ENCODE measurements at places on chromosomes 2 and 18.

- DNase-seq, result no peak
These were observed 19.8 kb downstream of the CMPK2 start for GRCh38 chr2:6845903-6846302.

GRCh38 chr18:62585274-62586150, 62.7 kb downstream of the ZCCHC2 start:
- no peak for DNase-seq

GRCh38 chr18:5103693-5104092, 93.4 kb downstream of the AKAIN1 start:
- DNase-seq, result no peak

DNA sequence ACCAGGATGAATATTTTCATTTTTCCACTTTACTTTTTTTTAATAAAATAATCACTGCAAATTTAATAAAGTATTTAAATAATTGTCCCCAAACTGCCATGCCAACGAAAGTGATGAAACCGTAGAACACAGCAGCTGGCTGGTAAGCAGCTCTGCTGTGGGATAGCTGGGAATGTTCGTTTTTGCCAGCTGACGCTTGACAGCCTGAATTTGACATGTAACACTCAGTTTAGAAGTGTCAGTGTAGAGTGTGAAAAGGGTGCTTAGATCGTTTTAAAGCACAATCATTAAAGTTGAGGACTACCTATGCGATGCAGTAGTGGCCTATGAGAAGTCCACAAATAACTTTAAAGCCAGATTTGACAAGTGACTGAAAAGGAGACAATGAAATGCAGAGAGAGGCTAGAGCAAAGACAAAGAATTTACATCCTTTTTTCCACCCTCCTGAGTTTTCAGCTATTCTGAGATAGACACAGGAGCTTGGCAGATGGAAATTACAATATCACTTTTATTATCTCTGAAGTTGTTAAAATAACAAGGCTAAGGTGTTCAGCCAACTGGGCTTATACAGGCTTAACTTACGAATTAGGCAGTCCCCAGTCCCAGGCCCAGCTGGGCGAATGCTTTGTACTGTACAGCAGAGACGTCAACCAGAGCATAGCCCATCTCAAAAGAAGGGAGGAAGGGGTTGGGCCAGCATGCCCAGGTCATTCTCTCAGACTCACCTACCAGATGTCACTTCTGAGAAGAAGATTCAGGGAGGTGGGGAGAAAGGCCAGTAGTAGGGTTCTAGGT, 31.9 kb upstream of the SLC1A4 start:
- no peak for DNase-seq

GRCh38 chr2:102437122-102437521, 14.2 kb downstream of the IL18RAP start:
- DNase-seq, result no peak

GRCh38 chr2:213740453-213740852, 456.2 kb downstream of the SPAG16 start:
- no peak for DNase-seq

DNA sequence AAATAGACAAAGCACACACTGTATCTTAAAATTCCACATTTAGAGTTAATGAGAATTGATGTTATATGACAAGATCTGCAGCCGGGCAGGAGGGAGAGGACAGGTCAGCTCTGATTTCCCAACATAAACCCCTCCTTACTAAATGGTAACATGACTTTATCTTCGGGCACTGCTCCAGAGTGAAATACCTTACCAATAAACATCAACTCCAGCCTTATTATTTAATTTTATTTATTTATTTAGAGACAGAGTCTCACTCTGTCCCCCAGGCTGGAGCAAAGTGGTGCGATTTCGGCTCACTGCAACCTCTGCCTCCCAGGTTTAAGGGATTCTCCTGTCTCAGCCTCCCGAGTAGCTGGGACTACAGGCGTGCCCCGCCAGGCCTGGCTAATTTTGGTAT, 1.7 kb downstream of the CYB5A start:
- DNase-seq, result no peak

GRCh38 chr18:10247021-10247741, 207.3 kb upstream of the APCDD1 start:
- no peak for DNase-seq

DNA sequence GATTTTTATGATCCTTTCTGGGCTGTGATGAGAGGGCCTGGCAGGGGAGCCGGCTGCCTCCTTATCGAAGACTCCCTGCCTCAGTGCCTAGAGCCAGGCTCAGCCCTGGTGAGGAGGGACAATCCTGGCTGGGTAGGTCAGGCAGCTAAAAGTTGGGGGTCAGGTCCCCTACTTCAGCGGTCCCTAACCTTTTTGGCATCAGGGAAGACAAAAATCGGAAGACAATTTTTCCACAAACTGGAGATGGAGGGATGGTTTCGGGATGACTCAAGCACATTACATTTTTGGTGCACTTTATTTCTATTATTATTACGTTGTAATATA, 53.1 kb downstream of the HS1BP3 start:
- no peak for DNase-seq

GRCh38 chr2:237931205-237931721, 35.6 kb upstream of the UBE2F start:
- no peak for DNase-seq

DNA sequence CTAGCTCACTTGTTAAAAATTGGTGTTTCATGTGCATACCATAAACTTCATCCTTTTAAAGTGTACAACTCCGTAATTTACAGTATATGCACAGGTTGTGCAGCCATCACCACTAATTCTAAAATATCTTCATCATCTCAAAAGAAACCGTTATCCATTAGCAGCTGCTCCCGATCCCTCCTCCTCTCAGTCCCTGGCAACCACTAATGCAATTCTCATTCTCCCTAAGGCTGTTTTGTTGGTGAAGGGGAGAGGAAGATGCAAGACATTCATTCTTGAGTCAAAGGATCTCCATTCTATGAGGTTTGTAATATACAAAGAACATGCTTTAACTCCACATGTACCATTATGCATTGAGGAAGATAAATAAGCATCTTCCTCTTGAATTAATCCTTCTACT, 48.6 kb downstream of the RNU4ATAC start:
- DNase-seq, result peak; percentile 89

GRCh38 chr2:216879727-216880508, 20.1 kb upstream of the TNP1 start:
- DNase-seq, result no peak

GRCh38 chr18:7094427-7094826, 23.2 kb downstream of the LAMA1 start:
- DNase-seq, result no peak

- DNase-seq, result peak; percentile 52
These were observed 18.6 kb upstream of the PEX13 start for GRCh38 chr2:60998628-60999545.

DNA sequence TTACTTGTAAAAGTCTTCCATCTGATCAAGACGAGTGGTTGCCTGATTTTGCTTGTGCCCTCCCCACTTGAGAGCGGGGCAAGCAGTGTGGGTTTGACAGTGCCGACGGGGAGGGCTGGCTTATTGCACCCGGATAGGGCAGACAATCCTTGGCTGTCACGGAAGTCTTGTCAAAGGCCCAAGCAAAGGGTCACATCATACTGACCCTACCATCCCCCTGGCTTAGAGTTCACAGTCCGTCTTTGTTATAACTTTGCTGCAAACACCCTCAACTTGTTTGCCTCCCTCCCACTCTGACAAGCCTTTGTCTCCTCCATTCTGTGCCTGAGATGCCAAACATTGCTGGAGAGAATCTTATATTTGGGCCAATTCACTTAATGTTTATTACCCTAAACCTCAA, 165.9 kb upstream of the MSH6 start:
- peak; percentile 19 for DNase-seq

GRCh38 chr2:85523062-85523902, 15.7 kb upstream of the MAT2A start:
- DNase-seq, result no peak

DNA sequence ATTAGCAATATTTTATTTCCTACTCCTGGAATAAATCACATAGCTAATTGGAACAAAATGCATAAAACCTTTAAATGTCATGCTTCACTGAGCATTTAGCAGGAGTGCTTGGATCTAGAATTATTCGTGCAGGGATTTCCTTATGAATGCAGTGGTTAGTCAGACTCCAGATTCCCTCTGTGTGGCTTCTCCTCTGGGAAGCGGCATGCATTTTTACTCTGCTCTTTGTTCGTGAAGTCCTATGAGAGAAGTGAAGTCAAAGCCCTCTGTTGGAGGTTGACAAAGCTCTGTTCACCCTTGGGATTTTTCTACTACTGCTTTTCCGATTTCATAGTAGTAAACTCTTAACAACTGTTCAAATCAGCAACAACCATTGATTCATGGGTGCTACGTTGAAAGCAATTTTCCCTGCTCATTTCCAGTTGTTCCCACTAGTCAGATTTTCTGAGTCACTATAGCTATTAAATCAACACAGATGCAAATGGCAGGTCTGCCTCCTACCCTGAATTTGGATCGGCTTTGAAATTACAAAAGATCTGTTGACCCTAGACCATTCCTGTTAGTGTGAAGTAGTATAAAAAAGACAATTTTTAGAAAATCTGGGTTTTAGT, 461.7 kb downstream of the STK39 start:
- peak; percentile 33 for DNase-seq

GRCh38 chr2:225600444-225600843, 200.9 kb downstream of the NYAP2 start:
- no peak for DNase-seq

DNA sequence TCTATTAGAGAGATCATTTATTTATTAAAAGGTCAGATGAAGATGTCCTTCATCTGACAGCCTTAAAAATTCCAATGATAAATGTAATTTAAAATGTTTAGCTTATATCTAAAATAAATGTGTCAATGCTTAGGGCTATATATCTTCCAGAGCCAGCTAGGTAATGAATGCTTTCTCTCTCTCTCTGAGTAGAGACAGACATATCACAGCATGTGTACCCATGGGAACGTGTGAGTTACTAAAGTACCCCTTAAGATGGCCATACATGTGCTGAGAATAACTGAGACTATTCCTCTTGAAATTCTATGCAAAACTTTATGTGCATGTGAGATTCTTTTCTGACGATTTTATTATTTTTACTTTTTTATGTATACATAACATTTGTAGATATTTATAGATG, 420.9 kb upstream of the ST6GAL2 start:
- no peak for DNase-seq

GRCh38 chr2:232400256-232401015, 6.2 kb upstream of the ALPG start:
- no peak for DNase-seq

GRCh38 chr2:164485541-164485940, 135.7 kb downstream of the GRB14 start:
- peak; percentile 46 for DNase-seq

DNA sequence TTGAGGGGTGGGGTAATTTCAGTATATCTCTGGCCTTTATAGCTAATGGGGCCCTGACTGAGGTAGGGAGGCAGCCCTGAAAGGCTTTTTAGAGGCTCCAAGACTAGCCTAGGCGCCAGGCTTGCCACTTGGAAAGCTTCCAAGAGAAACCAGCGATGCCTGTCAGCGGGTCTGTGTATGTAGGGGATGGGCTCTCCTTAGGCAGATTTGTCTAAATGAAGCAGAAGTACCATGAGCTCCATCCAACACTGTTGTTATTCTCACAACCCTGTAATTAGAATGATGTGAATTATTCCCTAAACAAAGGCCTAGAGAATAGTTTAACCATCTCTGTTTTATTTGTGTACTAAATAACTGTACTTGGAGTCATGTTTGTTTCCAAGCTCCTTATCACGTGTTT, 138.1 kb downstream of the B3GNT2 start:
- DNase-seq, result no peak

DNA sequence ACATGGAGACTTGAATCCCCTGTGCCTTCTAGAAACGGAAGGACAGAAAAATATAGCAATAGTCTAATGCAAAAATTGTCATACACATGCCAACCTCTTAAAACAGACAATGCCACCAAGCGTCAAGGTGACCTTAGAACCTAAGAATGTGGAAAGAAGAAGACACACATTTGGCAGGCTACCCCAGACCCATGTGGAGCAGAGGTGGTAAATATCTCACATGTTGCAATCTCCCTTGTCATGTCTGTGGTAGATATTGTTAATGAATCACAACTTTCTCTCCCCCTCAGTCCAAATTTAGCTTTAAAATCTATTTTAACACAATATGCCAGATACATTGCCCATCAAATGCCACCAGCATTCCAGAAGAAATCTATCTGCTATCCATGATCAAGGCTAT, 137.4 kb downstream of the HNMT start:
- DNase-seq, result no peak

- DNase-seq, result no peak
These were observed 47.1 kb downstream of the KCMF1 start for GRCh38 chr2:85018049-85018447.

- DNase-seq, result peak; percentile 28
These were observed 69.5 kb upstream of the PSMD14 start for GRCh38 chr2:161238560-161239325.

GRCh38 chr2:16005816-16006536, 65.6 kb downstream of the MYCN start:
- DNase-seq, result peak; percentile 82

DNA sequence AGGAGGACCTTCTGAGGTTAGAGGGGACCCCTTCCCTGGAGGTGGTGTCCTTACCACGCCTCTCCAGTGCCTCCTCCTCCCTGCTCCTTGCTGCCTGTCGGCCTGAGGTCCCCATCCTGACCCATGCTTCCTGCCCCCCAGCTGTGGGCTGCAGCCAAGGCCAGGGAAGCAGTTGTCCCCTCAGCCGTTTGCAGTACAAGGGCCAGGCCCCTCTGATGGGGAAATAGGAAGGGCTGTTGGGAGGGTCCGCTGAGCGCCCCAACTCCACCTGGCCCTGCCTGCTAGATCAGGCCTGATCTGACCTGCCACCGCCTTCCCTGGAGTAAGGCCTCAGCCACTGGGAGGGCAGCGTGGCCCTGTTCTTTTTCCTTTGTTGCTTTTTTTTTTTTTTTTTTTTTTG, 219.8 kb downstream of the KLHL29 start:
- DNase-seq, result no peak

GRCh38 chr2:224523626-224524577, 61.3 kb downstream of the CUL3 start:
- DNase-seq, result no peak

- no peak for DNase-seq
These were observed 139.2 kb downstream of the INHBB start for GRCh38 chr2:120485096-120485495.

DNA sequence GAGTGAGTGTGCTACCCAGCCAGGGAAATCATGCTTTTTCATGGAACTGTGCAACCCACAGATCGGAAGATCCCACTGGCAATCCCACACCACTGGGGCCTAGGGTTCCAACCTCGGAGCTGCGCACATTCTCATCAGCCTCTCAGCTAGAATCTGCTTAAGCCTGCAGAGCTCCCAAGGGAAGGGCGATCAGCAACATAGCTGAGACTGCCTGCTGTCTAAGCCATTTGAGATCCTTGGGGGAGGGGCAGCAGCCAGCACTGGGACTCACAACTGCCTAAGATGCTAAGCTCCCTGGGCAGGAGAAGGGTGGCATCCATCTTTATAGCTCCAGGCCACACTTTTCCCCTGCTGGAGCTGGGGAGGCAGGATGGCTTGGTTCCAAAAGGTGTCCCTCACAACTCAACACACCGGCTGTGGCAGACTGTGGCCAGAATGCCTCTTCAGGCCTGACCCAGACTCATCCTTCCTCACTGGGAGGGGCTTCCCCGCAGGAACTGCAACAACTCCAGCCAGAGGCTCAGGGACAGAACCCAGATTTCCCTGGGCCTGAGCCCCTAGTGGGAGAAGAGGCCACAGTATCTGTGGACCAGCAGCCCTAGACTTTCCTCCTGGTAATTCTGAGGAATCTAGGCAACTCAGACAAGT, 1133.3 kb upstream of the PIK3C3 start:
- DNase-seq, result no peak

Data from foreskin melanocyte (primary cell).